ENCODE measurements at places on chromosomes 1 and 21.
A peak's percentile ranks its signal among the peaks of the same experiment; 100 is the strongest.

DNA sequence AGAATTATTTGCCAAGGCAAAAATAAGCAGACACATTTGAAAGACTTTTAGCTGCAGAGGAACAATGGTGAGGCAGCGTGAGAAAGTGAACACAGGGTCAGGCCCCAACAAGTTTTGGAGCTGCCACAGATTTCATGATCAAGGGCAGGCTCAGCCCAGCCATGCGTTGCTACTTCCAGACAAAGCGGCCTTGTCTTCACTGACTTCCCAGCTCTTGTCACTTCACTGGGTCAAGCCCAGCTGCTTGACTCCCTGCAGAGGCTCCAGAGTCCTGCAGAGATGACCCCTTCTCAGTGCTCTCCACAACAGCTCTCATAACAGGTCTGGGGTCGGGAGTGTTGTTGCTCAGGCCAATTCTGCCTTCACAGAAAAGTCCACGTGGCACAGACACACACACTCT lies 35.8 kb downstream of the HHAT start:
- DNase-seq: no peak

- no peak for DNase-seq
These were observed 5.3 kb upstream of the ALDH9A1 start for GRCh38 chr1:165703648-165704047.

- no peak for DNase-seq
These were observed 15.0 kb downstream of the DHCR24 start for GRCh38 chr1:54872036-54872331.

GRCh38 chr1:60888126-60888525 lies 194.2 kb upstream of the NFIA start:
- DNase-seq: no peak

DNA sequence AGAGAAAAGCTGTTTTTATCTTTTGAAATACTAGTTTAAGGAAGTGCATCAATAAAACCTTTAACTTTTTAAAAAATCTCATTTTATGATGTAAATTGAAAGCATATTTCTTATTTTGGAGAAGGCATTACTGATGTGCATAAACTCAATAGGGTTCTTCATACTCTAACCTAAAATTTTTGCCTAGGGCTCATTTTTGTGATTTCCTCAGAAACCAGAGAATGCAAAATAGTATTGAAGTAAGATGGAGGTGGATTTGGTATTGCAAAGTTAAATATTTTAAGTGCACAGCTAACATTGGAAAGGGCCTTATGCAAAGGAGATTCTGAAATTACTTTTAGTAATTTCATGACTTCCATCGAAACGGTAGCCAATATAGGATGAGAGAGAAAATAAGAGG lies 101.9 kb downstream of the PTGER3 start:
- no peak for DNase-seq

DNA sequence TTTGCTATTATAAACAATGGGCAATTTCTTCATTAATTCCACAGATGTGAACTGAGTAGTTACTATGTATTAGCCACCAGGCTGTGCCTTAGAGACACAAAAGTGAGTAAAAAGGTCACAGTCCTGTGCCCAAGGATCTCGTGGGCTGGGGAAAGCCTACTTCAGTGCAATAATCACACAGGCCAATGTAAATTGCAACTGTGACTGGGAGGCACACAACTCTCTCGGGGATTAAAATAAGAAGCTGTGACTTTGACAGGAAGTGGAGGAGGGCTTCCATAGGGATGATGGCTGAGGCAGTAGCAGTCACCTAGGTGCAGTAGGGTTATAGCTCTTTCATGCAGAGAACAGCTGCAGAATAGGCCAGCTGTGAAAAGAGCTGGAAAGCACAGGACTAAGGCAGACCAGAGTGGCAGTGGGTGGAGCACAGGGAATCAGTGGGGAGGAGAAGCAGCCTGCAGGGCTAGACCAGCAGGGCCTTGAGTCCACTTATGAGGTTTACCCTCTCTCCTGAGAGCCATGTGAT lies 121.9 kb downstream of the MAB21L3 start:
- no peak for DNase-seq

GRCh38 chr21:32285476-32285875 lies 6.6 kb upstream of the MIS18A start:
- DNase-seq: no peak

- no peak for DNase-seq
These were observed 461.0 kb upstream of the NFIA start for GRCh38 chr1:60621368-60621851.

GRCh38 chr1:11355559-11356475 lies 82.8 kb downstream of the UBIAD1 start:
- no peak for DNase-seq

DNA sequence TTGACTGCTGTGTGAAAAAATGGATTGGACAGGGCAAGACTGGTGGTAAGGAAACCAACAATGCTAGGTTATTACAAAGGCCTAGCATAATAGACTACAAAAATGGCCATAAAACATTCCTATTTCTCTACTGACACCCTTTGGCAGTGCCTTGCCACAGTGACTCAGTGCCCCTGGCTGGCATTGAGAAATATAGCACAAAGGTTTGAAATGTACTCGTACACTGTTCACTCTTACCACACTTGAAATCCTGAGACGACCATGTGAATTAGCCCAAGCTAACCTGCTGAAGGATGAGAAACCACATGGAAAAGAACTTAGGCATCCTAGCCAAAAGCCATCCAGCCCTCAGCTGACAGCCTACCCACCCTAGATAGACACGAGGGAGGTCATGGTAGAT lies 149.8 kb upstream of the PALMD start:
- no peak for DNase-seq

DNA sequence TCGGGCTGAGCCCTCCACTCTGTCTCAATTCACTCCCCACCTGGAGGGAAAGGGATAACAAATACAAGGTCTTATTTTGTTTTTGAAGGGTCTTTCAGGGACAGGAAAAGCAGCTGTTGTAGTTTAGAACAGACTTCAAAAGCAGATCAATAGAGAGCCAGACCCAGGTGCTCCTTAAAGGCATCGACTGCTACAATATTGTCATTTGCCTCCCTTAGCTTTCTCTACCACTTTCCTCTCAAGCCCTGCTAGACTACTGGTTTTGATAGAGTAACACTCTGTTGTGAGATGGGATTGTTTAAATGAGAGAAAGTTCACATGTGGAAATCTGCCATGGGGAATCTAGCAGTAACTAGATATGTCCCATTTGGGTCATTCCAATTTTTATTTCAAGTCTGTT lies 24.0 kb downstream of the RGS7 start:
- DNase-seq: no peak

- DNase-seq: no peak
These were observed 19.8 kb downstream of the RPRD2 start for GRCh38 chr1:150383631-150384324.

DNA sequence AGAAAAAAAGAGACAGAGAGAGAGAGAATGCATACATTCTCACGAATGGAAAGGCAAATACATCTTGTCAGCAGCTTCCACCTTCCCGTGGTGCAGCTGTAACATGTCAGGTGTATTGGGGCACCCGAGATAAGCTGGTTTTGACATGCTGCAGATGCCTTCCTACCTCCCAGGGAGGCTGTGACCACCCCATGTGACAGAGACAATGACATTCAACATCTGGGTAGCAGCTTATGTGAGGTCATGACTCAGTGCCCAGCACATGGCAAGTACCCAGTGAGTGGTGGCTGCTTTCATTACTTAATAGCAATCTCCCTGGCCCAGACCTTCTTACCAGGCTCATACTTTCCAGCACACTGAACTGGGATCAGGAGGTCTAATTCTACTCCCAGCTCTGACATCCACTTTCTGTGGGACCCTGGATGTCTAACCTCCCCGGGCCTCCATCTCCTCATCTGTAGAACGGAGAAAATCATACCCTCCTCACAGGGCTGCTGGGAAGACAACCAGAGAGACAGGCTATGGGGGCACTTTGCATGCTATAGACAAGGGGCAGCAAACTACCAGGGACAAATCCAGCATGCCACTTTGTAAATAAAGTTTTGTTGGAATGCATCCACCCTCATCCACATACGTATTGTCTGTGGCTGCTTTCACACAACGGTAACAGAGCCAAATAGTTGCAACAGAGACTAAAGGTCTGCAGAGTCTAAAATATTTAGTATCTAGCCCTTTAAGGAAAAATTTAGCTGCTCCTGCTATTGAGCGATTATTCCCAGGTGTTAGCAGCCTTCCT lies 38.5 kb upstream of the ZBTB40 start:
- DNase-seq: no peak

DNA sequence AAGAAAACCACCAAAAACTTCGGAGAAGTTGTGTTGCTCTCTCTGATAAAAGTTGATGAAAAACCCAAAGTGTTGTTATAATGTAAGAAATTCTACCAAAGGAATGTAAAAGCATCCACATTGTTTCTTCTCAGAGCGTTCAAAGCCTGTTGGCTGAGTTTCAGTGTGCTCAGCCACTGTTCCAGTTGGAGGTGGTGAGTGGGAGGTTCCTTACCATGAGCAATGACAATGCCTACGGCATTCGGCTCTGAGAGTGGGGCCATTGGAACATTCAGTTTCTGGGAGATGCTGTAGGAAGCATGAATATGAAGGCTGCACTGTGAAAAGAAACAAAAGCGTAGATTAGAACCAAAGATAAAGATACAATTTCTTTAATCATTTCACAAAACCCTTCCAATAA lies 20.5 kb upstream of the MYBPHL start:
- DNase-seq: no peak

GRCh38 chr1:36092798-36093185 lies 4.1 kb downstream of the ADPRS start:
- no peak for DNase-seq

- DNase-seq: peak; percentile 39
These were observed 29.0 kb upstream of the PLA2G2A start for GRCh38 chr1:20008391-20008841.

GRCh38 chr21:42320791-42321190 lies 5.6 kb upstream of the TFF3 start:
- DNase-seq: no peak

- DNase-seq: no peak
These were observed 59.5 kb downstream of the PALMD start for GRCh38 chr1:99705385-99705784.

DNA sequence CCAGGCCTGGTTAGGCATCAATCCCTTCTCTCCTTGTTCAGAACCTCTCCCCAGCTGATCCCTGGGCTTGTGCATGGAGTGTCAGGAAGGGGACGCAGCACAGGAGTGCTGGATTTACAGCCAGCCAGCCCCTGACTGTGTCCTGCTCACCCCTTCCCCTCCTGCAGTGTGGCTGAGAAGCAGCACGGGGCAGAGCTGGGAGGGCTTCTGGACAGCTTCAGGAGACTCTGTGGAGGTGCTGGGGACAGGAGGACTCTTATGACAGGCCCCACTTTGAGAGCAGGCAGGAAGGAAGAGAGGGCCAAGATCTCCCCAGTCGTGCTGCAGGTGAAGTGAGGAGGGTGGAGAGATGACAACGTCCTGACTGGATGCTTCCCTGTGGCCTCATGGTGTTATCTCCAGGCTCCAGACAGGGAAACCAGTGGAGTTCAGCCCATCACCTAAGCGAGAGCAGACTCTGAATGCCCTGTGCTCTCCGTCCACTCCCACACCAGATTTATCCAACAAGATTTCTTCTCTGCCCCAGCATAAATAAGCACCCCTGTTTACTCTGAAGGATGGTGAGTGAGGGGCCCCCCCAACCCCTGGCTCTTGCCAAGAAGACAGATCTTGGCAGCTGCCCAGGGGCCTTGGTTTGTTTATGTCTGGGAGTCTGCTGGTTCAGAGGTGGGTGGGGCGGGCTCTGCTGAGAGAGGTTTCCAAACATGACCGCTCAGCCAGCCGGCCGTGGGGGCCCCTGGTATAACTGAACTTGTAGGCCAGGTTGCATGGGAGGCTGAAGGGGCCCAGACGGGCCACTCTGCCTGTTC lies 21.3 kb downstream of the TMCC2 start:
- DNase-seq: peak; percentile 71

GRCh38 chr1:103779932-103780331 lies 30.2 kb downstream of the AMY1C start:
- DNase-seq: no peak

- DNase-seq: no peak
These were observed 14.7 kb upstream of the RGS2 start for GRCh38 chr1:192793983-192794767.

- DNase-seq: no peak
These were observed 15.2 kb downstream of the SSX2IP start for GRCh38 chr1:84675106-84675505.

- no peak for DNase-seq
These were observed 92.0 kb downstream of the CASZ1 start for GRCh38 chr1:10704368-10704882.

DNA sequence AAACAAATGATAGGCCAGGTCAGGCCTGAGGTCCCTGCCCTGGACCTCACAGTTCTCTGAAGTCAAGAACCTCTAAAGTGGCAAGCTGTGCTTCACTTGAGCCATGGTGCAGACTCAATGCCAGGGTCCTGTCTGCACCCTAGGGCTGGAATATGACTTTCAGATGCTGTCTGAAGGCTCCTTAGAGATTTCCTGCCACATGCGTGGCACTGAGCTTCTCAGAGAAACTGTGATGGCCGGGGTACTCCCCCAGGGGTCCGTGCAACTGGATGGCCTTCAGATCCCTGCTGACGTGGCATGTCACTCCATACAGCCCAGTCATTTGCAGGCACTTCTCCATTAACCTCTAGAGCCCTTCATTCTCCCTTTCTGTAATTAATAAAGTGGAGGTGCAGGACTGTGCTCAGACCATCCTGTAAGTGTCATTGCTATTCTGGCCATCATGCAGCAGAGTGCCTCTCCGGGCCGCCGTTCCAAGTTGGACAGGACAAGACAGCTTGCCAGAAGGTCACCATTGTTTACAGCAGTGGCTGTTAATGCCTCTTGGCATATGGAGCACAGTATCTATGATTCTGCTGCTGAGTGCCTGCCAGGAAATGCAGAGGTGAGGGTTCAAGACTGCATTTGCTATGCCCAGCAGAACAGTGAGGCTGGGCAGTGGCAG lies 205.1 kb upstream of the COA6 start:
- no peak for DNase-seq

DNA sequence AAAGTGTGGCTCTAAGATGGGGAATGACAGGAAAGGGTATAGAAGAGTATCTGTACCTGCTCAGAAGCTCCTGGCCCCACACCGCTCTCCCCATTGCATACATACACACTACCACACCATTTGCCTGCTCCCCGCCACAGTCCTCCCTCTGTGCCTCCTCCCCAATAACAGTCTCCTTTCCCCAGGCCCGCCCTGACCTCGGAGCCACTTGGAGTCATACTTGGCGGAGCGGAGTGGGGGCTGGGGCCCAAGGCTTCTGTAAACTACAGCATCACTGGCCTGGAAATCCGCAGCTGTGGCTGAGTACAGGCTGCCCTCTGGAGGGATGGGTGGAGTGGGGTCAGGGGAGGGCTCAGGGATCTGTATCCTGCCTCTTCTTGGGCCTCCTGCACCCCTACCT lies 8.6 kb downstream of the SEMA6C start:
- DNase-seq: no peak

DNA sequence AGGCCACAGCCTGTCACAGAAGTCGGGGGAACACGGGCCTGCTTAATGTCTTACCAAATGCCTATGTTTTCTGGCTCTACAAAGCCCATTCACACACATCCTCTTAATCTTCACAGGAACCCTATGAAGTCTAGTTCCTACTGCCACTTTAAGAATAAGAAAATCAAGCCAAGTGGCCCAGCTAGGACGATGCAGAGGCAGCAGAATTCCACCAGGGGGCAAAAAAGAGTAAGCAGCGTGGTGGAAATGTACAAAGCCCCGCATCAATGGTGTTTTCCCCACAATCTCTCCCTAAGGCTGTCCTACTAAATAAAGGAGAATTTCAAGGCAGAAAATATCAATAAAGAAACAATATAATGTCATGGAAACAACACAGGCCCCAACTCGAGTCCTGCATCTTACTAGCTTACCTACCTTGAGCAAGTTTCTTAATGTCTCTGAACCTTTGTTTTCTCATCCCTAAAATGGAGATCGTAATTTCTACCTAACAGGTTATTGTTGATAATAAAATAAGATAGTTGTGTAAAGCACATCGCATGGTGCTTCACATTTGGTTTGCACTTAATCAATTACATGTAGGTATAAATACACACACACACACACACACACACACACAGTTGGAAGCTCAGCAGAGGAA lies 21.4 kb downstream of the SEC16B start:
- peak; percentile 61 for DNase-seq

All from K562 (cell line).